ENCODE measurements at places on chromosomes 3 and 15.

DNA sequence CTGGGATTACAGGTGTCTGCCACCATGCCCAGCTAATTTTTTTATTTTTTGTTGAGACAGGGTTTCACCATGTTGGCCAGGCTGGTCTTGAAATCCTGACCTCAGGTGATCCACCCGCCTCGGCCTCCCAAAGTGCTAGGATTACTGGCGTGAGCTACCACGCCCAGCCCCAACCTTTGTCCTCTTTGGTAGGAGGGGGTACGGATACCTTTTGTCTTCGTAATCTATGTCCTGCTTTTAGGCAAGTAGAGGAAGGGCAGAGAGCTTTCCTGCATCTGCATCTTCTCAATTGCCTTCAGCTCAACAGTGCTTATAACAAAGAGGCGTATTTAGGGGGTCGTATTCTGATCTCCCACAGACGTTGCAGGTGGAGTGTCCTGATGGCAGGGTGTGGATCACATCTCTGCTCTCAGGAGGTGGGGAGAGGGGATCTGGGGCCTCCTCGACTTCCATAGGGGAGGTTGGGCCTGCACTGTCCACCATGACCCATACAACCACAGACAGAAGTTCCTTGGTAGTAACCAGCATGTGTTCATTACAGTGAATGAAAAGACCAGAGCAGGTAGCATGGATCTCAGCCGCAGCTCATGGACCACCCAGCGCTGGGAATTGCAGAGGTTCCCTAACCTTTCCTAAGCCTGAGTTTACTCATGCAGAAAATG, 21.4 kb upstream of the KCTD6 start:
- no peak for DNase-seq

GRCh38 chr15:49902685-49903501, 216.1 kb downstream of the ATP8B4 start:
- DNase-seq = no peak

DNA sequence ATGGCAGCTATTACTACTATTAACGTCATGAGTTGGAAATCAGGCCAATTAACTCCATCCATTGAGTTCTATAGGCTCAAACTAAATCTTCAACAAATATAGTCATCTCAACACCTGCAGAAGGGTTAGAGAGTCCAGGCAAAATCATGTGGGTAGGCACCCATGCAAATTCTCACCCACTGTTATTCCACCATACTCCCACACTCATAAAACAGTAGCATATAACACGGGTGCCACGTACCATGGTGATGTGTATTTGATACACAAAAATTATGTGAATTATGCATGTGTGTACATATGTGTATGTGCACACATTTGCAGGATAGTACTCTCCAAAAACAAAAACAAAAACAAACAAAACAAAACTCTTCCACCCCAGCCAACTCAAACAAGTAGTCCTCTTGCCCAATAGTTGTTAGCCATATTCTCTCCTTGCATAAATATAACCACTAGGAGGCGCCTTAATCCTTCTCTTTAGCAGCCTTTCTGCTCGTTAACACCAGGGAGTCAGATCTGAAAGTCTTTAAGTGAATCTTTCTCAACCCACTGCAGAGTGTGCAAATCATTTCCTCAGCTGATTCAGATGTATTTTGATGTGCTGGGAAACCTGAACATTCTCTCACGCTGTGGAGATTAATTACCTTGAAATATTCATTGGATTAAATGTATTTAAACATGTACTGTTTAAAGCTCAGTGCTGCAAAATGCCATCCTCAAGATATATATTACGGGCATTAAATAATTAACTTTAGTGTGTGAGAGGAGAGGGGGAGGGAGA, 38.0 kb upstream of the COPB2 start:
- no peak for DNase-seq

- DNase-seq = no peak
Measured at GRCh38 chr3:131353016-131353877, 28.3 kb upstream of the NUDT16 start.

GRCh38 chr3:143578810-143579435, 269.3 kb downstream of the SLC9A9 start:
- DNase-seq = no peak

GRCh38 chr3:174408310-174408709, 450.8 kb upstream of the NAALADL2 start:
- DNase-seq = no peak

DNA sequence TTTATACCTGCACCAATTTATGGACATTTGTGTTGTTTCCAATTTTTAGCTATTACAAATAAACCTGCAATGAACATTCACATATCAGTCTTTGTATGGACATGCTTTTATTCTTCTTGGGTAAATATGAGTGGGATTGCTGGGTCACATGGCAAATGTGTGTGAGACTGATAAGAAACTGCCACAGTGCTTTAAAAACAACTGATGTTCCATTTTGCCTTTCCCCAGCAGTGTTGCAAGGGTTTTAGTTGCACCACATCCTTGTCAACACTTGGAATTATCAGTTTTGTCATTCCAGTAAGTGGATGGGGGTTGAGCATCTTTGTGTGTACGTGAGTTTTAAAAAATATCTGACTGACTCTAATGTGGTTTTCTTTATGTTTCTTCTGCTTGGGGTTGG, 191.2 kb downstream of the PLCL2 start:
- no peak for DNase-seq

- no peak for DNase-seq
Measured at GRCh38 chr15:81749716-81750375, 296.0 kb downstream of the MEX3B start.

GRCh38 chr15:27582726-27583410, 516.2 kb downstream of the OCA2 start:
- no peak for DNase-seq

- DNase-seq = no peak
Measured at GRCh38 chr3:44970926-44971490, 5.0 kb downstream of the ZDHHC3 start.
